ENCODE measurements at places on chromosomes 5 and 9. TPM values are rescaled to one million over a fixed set of nuclear protein-coding genes. Genes with fewer than 3 reads are reported as not detected.

PAEP gene
- total RNA-seq = not detected

DPYSL3 gene
- total RNA-seq = 175 TPM

SPINK13 gene
- not detected for total RNA-seq

GRCh38 chr9:8648271-8648845 is 848.8 kb upstream of the DMAC1 start:
- no peak overlapping the region for H3K4me3 ChIP-seq
- H3K27me3 ChIP-seq = no peaks in the 10 kb centered on the region
- DNase-seq = no peak
- H3K36me3 ChIP-seq = no peaks in the 10 kb centered on the region
- H3K4me1 ChIP-seq = no peaks in the 10 kb centered on the region

- no peaks in the 10 kb centered on the region for H3K4me1 ChIP-seq
- H3K27ac ChIP-seq = no peak overlapping the region
- no peaks in the 10 kb centered on the region for H3K36me3 ChIP-seq
- no peak overlapping the region for H3K4me3 ChIP-seq
- H3K27me3 ChIP-seq = no peaks in the 10 kb centered on the region
These were observed 28.9 kb downstream of the TCF7 start for GRCh38 chr5:134143431-134143830.

- peak overlapping the region; percentile 39 for H3K27ac ChIP-seq
- H3K27me3 ChIP-seq = no peaks in the 10 kb centered on the region
- H3K36me3 ChIP-seq = no peaks in the 10 kb centered on the region
- no peaks in the 10 kb centered on the region for H3K4me1 ChIP-seq
- H3K4me3 ChIP-seq = no peak overlapping the region
- no peak for DNase-seq
These were observed 233.8 kb upstream of the MPDZ start for GRCh38 chr9:13513286-13513685.

GRCh38 chr5:96075579-96076289 is 114.1 kb upstream of the ELL2 start:
- H3K4me1 ChIP-seq = no peaks in the 10 kb centered on the region
- H3K27ac ChIP-seq = no peak overlapping the region
- no peaks in the 10 kb centered on the region for H3K27me3 ChIP-seq
- DNase-seq = no peak
- H3K4me3 ChIP-seq = no peak overlapping the region

SLC25A48 gene
- not detected for total RNA-seq

All from uterus (tissue), 4 donors.